Astrocyte (in vitro differentiated cells and primary cell): ENCODE measurements at places on chromosomes 6 and 20. TPM values are rescaled to one million over a fixed set of nuclear protein-coding genes. Genes with fewer than 3 reads are reported as not detected.
A peak's percentile ranks its signal among the peaks of the same experiment; 100 is the strongest.

Gene PBOV1
- total RNA-seq: not detected in 2 replicates

GRCh38 chr6:43127180-43127579, 43.9 kb upstream of the SRF start:
- H3K4me3 ChIP-seq: no peak overlapping the region
- H3K27me3 ChIP-seq: no peaks in the 10 kb centered on the region
- peak overlapping the region; percentile 100 for H3K27ac ChIP-seq

DNA sequence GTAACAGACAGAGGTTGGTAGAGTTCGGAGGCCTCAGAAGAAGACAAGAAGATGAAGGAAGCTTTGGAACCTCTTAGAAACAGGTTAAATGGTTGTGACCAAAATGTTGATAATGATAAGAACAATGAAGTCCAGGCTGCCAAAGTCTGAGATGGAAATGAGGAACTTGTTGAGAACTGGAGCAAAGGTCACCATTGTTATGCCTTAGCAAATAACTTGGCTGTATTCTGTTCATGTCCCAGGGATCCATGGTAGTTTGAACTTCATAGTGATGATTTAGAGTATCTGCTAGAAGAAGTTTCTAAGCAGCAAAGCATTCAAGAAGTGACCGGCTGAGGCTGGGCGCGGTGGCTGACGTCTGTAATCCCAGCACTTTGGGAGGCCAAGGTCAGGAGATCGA, 11.1 kb upstream of the LSM14B start:
- H3K27ac ChIP-seq: no peak overlapping the region
- no peak for DNase-seq
- H3K27me3 ChIP-seq: no peaks in the 10 kb centered on the region
- H3K36me3 ChIP-seq: no peaks in the 10 kb centered on the region
- no peak overlapping the region for H3K4me3 ChIP-seq
- no peaks in the 10 kb centered on the region for H3K4me1 ChIP-seq

DNA sequence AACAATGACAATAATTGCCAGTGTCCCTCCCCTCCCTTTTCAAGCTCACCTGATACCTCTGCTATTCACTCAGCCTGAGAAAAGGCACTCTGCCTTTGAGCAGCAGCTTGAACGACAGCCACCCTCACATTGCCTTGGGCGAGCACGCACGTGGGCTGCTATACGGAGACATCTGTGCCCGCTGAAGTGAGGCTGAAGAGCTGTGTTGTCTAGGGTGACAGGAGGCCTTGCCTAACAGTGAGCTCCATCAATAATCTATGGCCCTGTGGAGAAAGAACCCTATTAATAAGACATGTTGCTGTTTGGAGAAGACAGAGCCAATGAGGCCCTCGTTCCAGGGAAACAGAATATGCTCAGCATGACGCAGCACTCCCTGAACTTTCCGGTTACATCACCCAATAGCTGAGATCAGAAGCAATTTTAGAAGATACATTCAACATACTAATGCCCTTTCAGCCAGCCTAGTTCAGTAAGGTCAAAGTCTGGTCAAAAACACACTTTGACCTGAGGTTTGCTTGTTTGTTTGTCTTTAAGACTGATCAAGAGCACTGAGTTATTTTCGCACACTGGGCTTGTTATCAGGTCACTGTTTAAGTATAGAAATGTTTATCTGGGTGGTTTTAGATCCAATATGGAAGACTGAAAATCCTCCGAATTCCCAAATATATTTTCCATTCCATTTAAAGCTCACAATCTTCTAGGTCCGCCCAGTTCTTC, 30.6 kb downstream of the RBM24 start:
- no peak overlapping the region for H3K4me3 ChIP-seq
- DNase-seq: no peak
- H3K36me3 ChIP-seq: no peaks in the 10 kb centered on the region

GRCh38 chr20:41508335-41508734, 109.8 kb downstream of the CHD6 start:
- peaks cover 4% of the 10 kb centered on the region for H3K36me3 ChIP-seq
- no peak for DNase-seq
- H3K4me3 ChIP-seq: no peak overlapping the region
- no peaks in the 10 kb centered on the region for H3K27me3 ChIP-seq
- H3K4me1 ChIP-seq: no peaks in the 10 kb centered on the region
- H3K27ac ChIP-seq: no peak overlapping the region

Gene GPSM3
- total RNA-seq: 9.6 and 10.2 TPM in 2 replicates

Gene GNAS-AS1
- 2.8 and 3.8 TPM in 2 replicates for total RNA-seq

- H3K4me3 ChIP-seq: no peak overlapping the region
- peaks cover 14% of the 10 kb centered on the region for H3K27me3 ChIP-seq
- H3K27ac ChIP-seq: no peak overlapping the region
Observed at GRCh38 chr20:2817891-2818595, 1.9 kb downstream of the TMEM239 start.

GRCh38 chr20:7346562-7346961, 579.1 kb downstream of the BMP2 start:
- DNase-seq: no peak
- no peaks in the 10 kb centered on the region for H3K4me1 ChIP-seq
- no peaks in the 10 kb centered on the region for H3K27me3 ChIP-seq
- no peak overlapping the region for H3K27ac ChIP-seq
- H3K4me3 ChIP-seq: no peak overlapping the region

DNA sequence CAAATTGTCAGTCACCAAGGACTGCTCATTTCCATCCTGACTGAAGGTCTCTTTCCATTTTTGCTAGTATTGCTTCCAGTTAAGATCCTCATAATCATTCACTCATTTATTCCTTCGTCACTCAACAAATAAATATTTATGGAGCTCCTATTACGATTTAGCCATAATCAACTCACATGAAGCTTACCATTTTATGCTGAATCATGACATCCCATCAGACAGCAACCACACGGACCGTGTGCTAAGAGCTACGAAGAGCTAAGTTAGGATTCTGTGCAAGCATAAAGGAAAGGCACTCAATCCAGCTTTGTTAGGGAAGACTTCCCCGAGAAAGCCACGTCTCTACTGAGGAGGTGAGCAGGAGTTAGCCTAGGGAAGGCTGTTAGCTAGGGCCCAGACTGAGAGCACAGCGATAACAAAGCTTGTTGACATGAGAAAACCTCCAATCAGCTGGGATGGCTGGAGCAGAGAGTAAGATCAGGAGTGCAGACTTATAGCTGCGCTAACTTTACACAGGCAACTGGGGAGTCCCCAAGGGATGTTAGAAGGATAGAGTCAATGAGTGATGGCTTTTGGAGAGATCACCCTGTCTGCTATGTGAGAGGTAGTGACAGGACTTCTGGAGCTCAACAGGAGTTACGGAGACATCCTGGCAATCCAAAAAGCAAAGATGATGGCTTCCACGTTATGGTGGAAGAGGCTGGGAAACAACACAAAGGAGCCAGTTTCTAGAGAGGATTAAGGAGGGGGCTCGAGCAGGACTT, 2.6 kb upstream of the GID8 start:
- no peak for DNase-seq
- peaks cover 5% of the 10 kb centered on the region for H3K36me3 ChIP-seq
- no peak overlapping the region for H3K4me3 ChIP-seq
- H3K27me3 ChIP-seq: no peaks in the 10 kb centered on the region

Gene VWA7
- total RNA-seq: 0.54 and 0.94 TPM in 2 replicates

GRCh38 chr20:1225263-1225782, 521 bp upstream of the RAD21L1 start:
- no peak overlapping the region for H3K27ac ChIP-seq
- peaks cover 14% of the 10 kb centered on the region for H3K27me3 ChIP-seq
- H3K36me3 ChIP-seq: no peaks in the 10 kb centered on the region
- no peaks in the 10 kb centered on the region for H3K4me1 ChIP-seq
- peak overlapping the region; percentile 48 for H3K4me3 ChIP-seq

DNA sequence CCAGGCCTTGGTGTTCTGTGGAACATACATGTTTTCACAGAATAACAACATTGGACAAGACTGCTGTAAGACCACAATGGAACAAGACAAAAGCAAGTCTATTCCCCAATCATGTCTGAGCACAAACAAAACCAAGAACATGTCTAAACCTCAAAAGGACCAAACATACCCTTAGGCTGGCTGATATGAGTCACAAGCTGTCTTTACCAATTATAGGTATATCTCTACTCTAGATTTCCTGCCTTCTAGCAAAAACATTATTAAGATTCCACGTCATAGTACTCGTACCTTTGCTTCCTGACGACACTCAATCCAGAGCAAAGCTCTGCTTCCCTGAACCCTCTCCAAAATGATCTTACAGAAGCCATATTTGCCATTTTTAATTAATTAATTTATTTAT, 15.4 kb upstream of the L3MBTL1 start:
- no peaks in the 10 kb centered on the region for H3K4me1 ChIP-seq
- DNase-seq: peak; percentile 6
- H3K27ac ChIP-seq: no peak overlapping the region
- no peaks in the 10 kb centered on the region for H3K36me3 ChIP-seq
- no peak overlapping the region for H3K4me3 ChIP-seq

DNA sequence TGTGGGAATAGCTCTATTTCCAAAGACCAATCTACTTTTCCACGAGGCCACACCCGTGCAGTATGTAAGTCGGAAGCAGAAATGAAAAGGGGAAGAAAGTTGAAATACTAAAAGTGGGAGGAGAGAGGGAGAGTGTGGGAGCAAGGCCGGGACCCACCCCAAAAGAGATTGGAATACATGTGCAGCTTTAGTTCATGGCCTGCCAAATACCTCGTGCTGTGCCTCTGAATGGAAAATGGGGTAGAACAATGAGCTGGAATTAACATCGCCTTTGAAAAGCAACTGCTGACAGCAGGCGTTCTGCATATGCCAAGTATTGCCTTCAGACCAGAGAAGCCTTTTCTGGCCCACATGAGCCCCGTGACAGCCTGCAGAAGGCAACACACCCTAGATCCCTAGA, 155.6 kb downstream of the CD83 start:
- peaks cover 26% of the 10 kb centered on the region for H3K4me1 ChIP-seq
- no peak overlapping the region for H3K4me3 ChIP-seq
- H3K36me3 ChIP-seq: no peaks in the 10 kb centered on the region
- DNase-seq: no peak
- no peak overlapping the region for H3K27ac ChIP-seq
- H3K27me3 ChIP-seq: no peaks in the 10 kb centered on the region

GRCh38 chr6:150680510-150680909, 80.8 kb downstream of the PLEKHG1 start:
- H3K4me1 ChIP-seq: no peaks in the 10 kb centered on the region
- DNase-seq: no peak
- H3K4me3 ChIP-seq: no peak overlapping the region
- no peaks in the 10 kb centered on the region for H3K36me3 ChIP-seq
- no peaks in the 10 kb centered on the region for H3K27me3 ChIP-seq

DNA sequence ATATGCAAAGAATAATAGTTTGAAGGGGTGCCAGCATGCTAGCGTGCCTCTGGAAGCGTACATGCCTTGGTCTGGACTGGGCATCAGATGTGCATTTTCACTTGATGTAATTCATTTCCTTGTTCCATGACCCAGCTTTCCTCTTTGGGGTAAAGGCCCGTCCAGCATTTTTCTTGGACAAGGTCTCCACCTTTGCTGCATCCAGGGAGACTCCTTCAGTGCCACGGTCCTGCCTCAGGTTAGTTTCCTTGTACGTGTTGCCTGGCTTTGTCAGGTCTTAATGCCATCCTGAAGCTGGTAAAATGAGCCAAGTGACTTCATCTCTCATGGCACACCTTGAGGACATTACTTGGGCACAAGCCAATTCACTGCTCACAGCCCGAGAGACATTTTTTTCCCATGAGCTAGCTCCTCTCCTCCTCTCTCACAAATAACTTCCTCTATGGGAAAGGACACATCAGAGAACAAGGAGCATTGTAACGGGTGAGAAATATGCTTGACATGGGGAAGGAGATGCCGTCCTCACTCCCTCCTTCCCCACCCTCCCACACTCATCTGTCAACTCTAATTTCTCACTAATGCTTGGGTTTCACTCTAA, 23.9 kb downstream of the EDN1 start:
- H3K4me3 ChIP-seq: no peak overlapping the region
- H3K4me1 ChIP-seq: peaks cover 9% of the 10 kb centered on the region
- peak; percentile 55 for DNase-seq
- H3K27me3 ChIP-seq: no peaks in the 10 kb centered on the region
- no peak overlapping the region for H3K27ac ChIP-seq
- H3K36me3 ChIP-seq: no peaks in the 10 kb centered on the region

DNA sequence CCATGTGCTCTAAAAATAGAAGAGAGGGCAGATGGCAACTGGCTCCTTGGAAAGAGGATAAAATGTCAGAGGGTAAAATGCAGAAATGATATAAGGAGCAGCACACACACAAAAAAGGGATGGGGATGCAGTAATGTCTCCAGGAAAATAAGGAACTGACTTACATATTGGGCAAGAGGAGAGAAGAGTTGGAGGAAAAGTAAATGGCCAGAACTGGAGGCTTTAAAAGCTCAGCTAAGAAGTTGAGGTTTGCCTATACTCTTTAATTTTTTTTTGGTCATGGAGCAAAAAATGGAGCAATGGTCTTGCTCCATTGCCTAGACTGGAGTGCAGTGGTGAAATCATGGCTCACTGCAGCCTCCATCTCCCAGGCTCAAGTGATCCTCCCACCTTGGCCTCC, 93.7 kb downstream of the SULF2 start:
- no peaks in the 10 kb centered on the region for H3K27me3 ChIP-seq
- no peak overlapping the region for H3K4me3 ChIP-seq
- H3K36me3 ChIP-seq: no peaks in the 10 kb centered on the region
- peaks cover 16% of the 10 kb centered on the region for H3K4me1 ChIP-seq

DNA sequence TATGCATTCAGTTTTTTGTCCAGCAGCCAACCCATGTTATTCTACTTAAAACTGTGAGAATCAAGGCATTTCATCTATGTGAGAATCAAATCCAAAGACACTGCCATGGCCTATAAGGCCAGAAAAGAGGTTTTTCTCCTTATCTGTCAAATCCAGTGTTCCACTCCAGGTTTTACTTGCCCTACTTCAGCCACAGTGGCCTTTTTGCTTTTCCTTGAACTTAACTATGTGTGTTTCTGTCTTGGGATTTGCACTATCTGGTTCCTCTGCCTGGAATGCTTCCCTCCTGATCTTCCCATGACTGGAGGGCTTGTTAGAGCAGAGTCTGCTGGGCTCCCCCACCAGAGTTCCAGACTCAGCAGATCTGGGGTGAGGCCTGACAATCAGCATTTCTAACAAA, 113.1 kb upstream of the DOK5 start:
- no peaks in the 10 kb centered on the region for H3K36me3 ChIP-seq
- no peaks in the 10 kb centered on the region for H3K27me3 ChIP-seq
- no peaks in the 10 kb centered on the region for H3K4me1 ChIP-seq
- no peak for DNase-seq

- H3K4me3 ChIP-seq: no peak overlapping the region
- peak overlapping the region; percentile 12 for H3K27ac ChIP-seq
- no peaks in the 10 kb centered on the region for H3K36me3 ChIP-seq
- peaks cover 4% of the 10 kb centered on the region for H3K27me3 ChIP-seq
- peaks cover 15% of the 10 kb centered on the region for H3K4me1 ChIP-seq
Observed at GRCh38 chr6:1335367-1336037, 23.6 kb downstream of the FOXQ1 start.

Gene DPPA5
- not detected in 2 replicates for total RNA-seq

Gene HLA-C
- 587 and 786 TPM in 2 replicates for total RNA-seq

- no peak for DNase-seq
- no peaks in the 10 kb centered on the region for H3K4me1 ChIP-seq
- no peaks in the 10 kb centered on the region for H3K27me3 ChIP-seq
- no peak overlapping the region for H3K4me3 ChIP-seq
Observed at GRCh38 chr6:52104979-52105378, 17.6 kb upstream of the PKHD1 start.
